ENCODE measurements at places on chromosomes 13 and 19.

GRCh38 chr13:33096886-33097605 is 80.8 kb downstream of the KL start:
- DNase-seq, result no peak

GRCh38 chr19:17616961-17617806 is 61.7 kb downstream of the COLGALT1 start:
- no peak for DNase-seq

DNA sequence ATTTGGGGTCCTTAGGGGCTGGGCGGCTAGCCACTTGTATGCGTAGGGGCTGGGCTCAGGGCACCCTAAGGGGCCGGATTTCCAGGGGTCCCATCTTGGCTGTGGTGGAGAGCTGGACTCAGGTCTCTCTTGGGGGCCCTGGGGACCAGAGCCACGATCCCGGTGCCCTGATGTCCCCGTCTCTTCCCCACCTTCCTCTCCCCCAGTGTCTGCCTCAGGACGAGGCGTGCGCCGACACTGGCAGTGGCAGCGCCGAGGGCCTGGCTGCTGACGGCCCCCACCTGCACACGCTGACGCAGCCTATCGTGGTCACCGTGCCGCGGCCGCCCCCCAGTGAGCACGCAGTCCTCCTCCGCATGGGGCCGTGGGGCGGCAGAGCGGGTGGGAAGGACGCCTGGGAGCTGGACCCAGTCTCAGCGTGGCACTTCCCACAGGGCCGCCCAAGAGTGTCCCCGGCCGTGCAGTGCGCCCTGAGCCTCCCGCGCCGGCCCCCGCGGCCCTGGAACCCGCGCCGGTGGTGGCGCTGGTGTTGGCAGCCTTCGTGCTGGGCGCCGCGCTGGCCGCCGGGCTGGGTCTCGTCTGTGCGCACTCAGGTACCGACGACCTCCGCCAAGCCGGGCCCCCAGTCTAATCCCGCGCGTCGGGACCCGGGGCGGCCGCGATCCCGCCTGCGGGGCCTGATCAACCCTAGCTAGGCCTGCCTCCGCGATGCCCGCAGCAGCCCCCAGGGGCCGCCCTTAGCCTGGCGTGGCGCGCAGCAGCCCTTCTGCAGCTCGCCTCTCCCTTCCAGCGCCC is 2.7 kb upstream of the SNAPC2 start:
- DNase-seq, result no peak

- no peak for DNase-seq
Measured at GRCh38 chr13:110533771-110534670, 27.5 kb downstream of the RAB20 start.

DNA sequence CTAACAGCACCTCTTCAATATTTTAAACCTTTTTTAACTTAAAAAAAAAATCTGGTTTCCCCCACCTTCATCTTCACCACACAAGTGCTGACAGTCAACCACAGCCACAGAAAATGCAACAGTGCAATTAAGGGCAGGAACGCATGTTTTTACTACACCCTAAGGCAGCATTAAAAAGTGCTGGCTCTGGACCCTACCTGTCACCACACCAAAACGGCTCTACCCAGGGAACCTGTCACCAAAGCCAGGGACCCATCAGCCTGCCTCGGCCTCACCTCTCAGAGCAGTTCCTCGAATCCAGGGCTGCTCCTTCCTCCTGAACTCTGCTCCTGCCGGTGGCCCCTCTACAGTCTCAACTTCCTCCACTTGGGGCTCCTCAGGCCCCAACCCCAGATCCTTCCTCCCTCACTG is 22.5 kb upstream of the SLC35E1 start:
- no peak for DNase-seq

DNA sequence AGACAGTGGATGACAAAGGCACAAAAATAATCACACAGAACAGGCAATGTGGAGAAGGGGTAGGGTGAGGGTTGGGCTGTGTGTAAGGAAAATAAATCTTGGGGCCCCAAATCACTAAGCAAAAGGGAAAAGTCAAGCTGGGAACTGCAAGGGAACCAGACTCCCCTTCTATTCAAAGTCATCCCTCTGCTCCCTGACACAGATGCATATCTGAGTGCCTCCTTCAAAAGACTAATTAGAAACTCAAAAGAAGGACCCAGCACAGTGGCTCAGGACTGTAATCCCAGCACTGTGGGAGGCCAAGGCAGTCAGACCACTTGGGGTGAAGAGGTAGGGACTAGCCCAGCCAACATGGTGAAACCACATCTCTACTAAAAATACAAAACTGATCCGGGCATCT is 18.3 kb downstream of the ZNF611 start:
- DNase-seq, result no peak

- no peak for DNase-seq
Measured at GRCh38 chr13:109938255-109938936, 152.0 kb upstream of the IRS2 start.

DNA sequence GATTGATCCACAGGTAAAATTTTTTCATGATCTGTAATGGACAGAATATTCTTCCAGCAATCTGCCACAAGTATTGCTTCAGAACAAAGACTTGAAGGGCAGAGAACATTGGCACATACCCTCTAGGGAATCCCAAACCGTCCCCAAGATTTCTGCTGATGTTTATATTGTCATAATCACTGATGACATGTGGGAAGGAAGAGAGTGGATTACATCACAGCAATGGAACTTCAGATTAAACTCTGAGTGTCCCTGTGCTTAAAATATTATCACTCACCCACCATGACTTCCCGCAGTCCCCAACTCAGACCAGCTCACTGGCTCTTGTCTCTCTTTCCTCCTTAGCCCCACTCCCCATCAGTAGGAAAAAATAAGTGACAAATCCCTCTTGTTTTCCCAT is 8.5 kb upstream of the TPT1 start:
- DNase-seq, result no peak

DNA sequence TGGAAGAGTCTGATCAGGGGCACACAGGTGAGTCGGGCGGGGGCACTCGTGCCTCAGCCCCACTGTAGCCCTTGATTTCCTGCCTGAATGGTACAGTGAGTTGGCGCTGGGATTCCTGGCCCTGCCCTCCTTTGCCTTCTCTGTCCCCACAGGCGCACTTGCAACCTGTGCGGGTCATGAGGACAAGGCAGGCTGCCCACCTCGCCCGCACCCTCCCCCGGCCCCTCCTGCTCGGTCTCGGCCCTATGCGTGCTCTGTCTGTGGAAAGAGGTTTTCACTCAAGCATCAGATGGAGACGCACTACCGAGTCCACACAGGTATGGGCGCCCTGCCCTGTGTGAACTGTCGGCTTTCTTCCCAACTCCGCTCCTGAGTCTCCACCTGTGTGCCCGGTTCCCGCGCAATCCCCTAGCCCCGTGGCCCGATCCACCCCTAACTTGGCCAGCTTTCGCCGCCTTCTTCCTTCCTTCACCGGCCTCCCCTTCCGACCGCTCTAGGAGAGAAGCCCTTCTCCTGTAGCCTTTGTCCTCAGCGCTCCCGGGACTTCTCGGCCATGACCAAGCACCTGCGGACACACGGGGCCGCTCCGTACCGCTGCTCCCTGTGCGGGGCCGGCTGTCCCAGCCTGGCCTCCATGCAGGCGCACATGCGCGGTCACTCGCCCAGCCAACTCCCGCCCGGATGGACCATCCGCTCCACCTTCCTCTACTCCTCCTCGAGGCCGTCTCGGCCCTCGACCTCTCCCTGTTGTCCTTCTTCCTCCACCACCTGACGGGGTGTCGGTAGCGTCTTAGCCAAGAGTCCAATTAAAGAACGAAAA is 1.6 kb upstream of the KMT2B start:
- DNase-seq, result no peak

GRCh38 chr13:28583651-28584091 is 75.3 kb upstream of the POMP start:
- DNase-seq, result no peak

- no peak for DNase-seq
Measured at GRCh38 chr19:54077334-54077733, 3.8 kb downstream of the TARM1 start.

GRCh38 chr19:5329141-5329540 is 11.5 kb downstream of the PTPRS start:
- DNase-seq, result no peak

GRCh38 chr13:110340812-110341444 is 33.8 kb downstream of the COL4A2 start:
- peak; percentile 52 for DNase-seq

DNA sequence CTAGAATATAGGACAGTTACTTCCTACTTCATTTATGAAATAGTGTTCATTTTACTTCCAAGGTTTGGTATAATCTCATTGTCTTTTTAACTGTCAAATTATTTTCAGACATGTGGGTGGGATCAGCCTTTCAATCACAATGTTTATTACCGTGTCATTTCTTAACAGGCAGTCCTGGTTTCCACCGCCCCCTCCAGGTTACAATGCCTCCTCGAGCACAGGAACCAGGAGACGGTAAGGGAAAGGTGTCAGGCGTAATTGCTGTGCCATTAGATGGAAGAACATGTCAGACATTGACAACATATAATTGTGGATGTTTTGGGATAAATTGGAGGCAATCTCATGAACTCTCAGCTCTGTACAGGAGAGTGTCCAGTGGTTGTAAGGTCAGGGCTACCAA is 36.5 kb downstream of the SCEL start:
- DNase-seq, result no peak

GRCh38 chr13:95787356-95788099 is 110.6 kb downstream of the DNAJC3 start:
- DNase-seq, result no peak

GRCh38 chr19:49875857-49876421 is 1.2 kb downstream of the AKT1S1 start:
- peak; percentile 55 for DNase-seq

DNA sequence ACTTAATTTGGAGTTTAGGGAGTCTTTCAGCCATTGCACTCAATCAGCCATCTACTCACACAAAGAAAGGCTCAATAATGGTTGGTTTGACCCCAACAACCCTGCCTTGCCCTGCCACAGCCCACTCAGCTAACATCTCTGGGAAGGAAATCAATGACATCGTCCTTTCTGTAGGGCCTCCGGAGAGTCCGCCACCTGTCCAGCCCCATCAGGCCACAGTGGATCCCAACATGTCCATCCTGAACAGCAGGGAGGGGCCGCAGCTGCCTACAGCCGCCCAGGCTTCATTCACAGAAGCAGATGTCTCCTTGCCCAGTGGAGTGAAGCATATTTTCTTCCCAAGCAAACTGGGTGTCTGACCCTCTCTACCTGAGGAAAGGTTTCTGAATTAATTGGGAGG is 4.2 kb upstream of the CDX2 start:
- no peak for DNase-seq

GRCh38 chr19:54434112-54434872 is 14.7 kb upstream of the LENG8 start:
- no peak for DNase-seq

DNA sequence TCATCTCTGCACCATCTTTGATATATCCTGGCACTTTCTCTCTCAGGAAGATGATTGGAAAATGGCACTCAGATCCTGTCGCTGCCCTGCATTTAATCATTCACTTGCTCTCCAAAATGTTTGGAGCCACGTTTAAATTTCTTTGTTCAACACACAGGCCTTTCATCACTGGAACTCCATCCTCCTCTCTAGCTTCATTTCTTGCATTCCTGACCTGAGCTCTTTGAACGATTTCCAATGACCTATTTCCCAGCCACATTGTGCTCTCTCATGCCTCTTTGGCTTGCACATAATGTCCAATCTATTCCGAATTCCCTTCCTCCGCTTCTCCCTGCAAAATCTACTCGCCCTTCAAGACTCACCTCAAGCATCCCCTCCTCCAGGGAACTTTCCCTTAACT is 287.4 kb upstream of the NBEA start:
- DNase-seq, result no peak

- no peak for DNase-seq
Measured at GRCh38 chr13:113882267-113882630, 18.4 kb upstream of the GAS6 start.

- DNase-seq, result peak; percentile 82
Measured at GRCh38 chr19:1243768-1244692, 2.5 kb downstream of the ATP5F1D start.

GRCh38 chr13:113367771-113368170 is 3.8 kb upstream of the GRTP1 start:
- no peak for DNase-seq

DNA sequence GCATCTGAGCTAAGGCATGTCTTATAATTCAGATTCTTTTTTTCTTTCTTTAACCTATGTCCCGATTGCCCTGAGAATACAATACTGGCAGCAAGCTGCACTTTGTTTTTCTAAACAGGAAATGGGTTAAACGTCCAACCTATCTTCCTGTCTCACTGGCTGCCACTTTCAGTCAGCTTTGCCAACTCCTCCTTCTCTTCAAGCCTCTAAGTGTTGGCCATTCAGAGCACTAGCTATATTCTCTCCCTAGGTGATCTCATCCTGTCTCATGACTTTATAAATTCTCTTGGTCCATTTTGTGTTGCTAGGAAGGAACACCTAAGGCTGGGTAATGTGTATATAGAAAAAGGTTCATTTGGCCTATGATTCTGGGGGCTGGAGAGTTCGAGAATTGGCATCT is 109.5 kb upstream of the TSC22D1 start:
- DNase-seq, result no peak

DNA sequence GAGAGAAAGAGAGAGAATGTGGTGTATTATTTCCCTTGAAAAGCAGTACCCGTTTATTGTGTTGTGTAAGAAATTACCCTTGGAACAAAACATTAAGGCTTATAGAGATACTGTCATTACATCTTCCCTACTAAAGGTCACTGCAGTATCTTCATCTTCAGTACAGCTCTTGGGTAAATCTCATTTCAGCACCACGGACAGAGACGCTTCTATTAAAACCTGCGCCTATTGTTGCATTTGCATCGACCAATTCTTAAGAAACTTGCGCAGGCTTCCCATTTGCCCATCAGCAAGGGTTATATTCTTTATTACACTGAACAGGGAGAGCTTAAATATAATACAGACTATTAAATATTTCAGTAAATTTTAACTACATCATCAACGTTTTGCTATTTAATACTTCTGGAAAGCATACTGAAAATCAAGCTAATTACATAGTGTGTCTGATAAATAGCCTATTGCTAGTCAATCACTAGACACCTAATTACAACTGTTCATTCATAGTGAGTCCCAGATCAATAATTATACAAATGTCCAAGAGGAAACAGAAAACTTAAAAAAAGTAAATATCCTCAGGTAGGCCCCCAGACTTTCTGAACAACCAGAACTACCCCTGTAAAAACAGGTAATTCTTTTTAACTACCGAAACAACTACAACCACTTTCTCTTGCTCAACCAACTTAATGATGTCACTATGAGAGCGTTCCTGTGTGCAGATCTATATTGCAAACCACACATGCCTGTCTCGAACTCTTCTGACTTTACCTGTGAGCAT is 350.6 kb downstream of the LIG4 start:
- no peak for DNase-seq

GRCh38 chr19:16343156-16343555 is 18.5 kb downstream of the KLF2 start:
- DNase-seq, result no peak

- DNase-seq, result no peak
Measured at GRCh38 chr13:25839371-25839770, 212.4 kb downstream of the SHISA2 start.

- DNase-seq, result no peak
Measured at GRCh38 chr13:111166882-111167675, 52.0 kb downstream of the ARHGEF7 start.

All from activated CD4-positive, CD25-positive, alpha-beta regulatory T cell treated with anti-CD3 and anti-CD28 coated beads, Interleukin-2, amount 50 U/mL, for 72 hours (primary cell).